HS-27A (cell line): ENCODE measurements at places on chromosomes 12 and 14.

DNA sequence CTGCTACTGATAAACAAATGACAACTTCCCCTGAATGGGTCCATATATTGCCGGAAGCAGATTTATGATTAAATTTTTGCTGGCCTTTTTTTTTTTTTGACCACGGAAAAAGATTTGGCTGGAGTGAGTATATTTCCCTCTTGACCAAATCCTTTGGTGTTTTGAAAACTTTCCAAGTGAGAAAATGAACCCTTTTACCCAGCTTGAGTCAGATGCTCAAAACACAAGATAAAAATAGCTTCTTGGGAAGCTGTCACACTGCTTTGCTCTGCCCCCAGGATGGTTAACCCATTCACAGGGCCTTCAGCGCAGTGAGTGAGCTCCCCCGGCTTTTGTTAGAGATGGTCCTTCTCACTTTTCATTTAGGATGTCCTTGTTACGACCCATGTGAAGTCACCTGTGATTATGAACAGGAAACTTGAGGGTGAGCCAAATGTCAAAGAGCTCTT, 224.3 kb downstream of the PELI2 start:
- DNase-seq: no peak

- no peak for DNase-seq
Observed at GRCh38 chr14:21191261-21191808, 35.5 kb upstream of the OR5AU1 start.

DNA sequence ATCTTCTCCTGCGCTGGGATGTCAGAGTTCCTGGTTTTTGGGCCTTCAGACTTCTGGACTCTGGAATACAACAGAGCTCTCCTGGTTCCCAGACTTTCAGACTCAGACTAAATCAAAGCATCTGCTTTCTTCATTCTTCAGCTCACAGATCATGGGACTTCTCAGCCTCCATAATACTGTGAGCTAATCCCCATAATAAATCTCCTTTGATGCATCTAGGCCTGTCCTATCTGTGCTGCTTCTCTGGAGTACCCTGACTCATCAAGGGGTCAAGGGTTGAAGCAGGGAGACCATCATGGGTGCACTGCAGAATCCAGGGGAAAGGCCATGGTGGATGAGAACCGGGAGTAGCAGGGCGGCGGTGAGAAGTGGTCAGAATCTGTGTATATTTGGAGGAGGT, 1094.1 kb upstream of the TMEM132C start:
- no peak for DNase-seq

- DNase-seq: no peak
Observed at GRCh38 chr14:34363733-34364134, 98.3 kb downstream of the SPTSSA start.

DNA sequence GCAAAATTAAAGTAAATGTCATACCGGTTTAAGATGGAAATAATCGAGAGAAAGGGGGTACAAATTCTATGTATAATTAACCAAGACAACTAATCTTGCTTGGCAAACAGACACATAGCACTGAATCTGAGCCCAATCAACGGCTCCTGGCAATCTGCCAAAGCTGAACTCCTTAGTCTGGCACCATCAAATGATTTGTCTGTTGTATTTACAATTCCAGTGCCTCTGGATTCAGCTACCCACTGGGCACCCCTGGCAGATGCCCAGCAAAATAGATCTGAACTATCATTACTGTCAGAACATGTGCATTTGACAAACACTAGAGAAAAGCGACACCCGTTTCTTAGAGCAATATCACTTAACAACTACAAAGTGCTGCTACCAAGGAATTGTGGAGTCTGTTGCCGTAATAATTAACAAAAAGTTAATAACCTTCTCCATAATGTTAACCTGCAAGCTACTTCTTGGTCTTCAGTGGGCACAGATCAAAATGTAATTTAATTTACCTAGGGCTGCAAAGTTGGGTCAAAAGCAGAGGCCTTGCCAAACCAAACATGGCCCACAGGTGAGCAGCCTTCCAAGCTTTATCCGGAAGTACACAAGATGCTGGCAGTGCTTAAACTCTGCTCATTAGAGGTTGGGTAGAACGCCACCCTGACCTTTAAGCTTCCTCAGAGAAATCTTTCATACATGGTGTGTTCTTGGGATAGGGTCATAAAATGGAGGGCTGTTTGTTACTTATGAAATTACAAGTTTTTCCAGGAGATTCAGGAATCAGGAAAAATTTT, 7.6 kb downstream of the EGLN3 start:
- DNase-seq: no peak

DNA sequence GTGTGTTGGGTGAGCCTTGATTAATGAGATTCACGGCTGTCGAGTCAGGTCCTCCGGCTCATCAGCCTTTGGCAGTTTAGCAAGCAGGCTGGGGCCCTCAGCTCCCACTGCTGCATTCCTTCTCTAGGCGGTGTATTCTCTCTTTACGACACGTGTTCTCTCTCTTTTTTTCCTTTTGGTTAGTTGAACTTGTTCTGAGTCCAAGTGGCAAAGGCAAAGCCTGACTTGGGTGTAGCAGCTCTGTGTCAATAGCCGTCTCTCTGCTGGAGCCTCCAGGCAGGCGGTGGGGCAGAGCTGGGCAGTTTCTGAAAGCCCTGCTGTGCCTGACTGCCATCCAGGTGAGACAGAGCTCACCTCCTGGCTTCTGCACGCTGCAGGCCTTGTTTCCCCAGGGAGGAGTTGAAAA, 46.6 kb downstream of the SUSD6 start:
- DNase-seq: no peak

DNA sequence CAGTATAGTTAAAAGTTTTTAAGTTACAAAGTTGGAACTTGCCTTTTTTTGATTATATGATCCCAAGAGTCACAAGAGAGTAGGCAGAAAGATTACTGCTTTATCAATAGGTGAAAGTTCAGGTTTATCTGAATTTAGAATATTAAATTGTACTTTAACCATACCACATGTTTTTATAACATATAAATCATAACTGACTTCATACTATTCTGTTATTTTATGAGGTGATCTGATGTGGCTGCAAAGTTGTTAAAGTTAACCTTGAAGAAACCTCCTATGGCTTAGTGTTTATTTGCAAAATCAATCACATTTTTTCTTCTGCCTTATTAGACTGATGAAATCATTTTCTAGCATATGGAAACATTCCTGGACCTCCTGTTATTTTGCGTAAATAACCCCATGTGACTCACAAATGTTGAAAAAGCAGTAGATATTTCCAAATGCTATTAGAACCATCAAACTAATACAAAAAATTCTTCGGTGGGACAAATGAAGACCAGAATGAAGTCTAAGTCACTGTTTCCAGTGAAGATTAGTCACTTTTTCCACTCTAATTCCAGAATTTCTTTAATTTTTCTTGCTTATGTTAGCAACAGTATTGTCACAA, 132.1 kb downstream of the RAD51B start:
- no peak for DNase-seq

DNA sequence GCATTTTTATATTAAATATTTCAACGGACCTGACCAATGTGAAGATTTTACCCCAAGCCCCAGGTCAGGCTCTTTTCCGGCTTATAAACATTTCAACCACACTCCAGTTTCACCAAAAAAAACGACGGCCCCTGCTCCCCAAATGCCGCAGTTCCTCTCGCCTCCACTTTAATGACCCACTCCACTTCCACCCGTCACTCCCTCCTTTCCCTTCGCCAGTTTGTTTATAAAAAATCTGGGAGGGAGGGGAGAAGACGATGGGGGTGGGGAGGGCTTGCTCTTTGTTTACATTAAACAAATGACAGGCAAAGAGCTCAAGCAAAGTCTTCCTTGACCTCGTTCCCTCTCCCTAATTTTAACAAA, 5.4 kb downstream of the SIX6 start:
- DNase-seq: no peak

DNA sequence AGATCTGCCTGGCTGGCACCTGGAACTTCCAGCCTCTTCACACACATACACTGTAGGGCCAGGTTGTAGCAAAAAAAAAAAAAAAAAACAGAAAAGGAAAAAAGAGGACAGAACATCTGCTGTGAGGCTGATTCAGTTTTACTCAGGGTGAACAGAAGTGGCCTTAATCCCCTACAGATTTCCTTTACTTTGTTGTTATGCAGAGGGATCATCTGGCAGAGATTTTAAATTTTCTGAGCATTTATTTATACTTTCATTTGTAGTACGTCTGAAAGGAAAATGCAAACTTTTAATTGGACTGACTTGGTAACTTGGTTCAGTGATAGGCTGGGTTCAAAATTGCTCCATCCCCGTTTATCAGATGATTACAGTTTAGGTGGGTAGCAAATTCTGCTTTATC, 50.8 kb upstream of the PRICKLE1 start:
- DNase-seq: no peak

DNA sequence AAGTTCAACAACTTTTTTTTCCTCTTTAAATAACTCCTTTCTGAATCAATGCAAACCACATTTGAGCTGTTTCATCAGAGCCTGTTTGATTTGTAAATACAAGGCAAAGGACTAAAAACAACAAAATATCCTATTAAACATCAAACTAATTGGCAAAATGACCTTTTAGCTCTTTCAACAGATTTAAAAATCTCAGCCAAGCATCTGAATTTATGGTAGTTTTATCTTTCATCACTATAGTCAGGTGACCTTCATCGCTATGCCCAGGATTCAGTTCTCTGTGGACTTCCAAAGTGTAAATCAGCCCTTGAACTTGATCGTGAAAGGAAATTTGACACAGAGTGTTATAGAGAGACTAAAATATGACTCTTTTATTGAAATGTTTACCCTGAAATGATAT, 1554.5 kb upstream of the FLRT2 start:
- DNase-seq: no peak

- no peak for DNase-seq
Observed at GRCh38 chr12:101209319-101210302, at the start of gene SLC5A8. TSS of gene SLC5A8 (minus strand) at chr12:101210238. CDS start at chr12:101209848, 390 bp downstream.

GRCh38 chr14:90061685-90062126, at the start of gene KCNK13:
TSS of gene KCNK13 (plus strand) at chr14:90061994. CDS start at chr14:90062206, 212 bp downstream.
- no peak for DNase-seq

GRCh38 chr12:114903083-114903691, 219.2 kb upstream of the TBX3 start:
- DNase-seq: no peak
